Thoracic aorta (tissue), 2 donors: ENCODE measurements at places on chromosomes 11 and 22. TPM values are rescaled to one million over a fixed set of nuclear protein-coding genes. Genes with fewer than 3 reads are reported as not detected.

GRCh38 chr11:5223686-5224085 lies 3.2 kb downstream of the HBB start:
- no peak for DNase-seq

- DNase-seq = no peak
Observed at GRCh38 chr22:36948273-36949225, 35.1 kb downstream of the CSF2RB start.

- DNase-seq = no peak
Observed at GRCh38 chr11:86453290-86454030, 78.8 kb downstream of the CCDC81 start.

GRCh38 chr11:7422544-7423331 lies 62.6 kb upstream of the OLFML1 start:
- no peak for DNase-seq

DNA sequence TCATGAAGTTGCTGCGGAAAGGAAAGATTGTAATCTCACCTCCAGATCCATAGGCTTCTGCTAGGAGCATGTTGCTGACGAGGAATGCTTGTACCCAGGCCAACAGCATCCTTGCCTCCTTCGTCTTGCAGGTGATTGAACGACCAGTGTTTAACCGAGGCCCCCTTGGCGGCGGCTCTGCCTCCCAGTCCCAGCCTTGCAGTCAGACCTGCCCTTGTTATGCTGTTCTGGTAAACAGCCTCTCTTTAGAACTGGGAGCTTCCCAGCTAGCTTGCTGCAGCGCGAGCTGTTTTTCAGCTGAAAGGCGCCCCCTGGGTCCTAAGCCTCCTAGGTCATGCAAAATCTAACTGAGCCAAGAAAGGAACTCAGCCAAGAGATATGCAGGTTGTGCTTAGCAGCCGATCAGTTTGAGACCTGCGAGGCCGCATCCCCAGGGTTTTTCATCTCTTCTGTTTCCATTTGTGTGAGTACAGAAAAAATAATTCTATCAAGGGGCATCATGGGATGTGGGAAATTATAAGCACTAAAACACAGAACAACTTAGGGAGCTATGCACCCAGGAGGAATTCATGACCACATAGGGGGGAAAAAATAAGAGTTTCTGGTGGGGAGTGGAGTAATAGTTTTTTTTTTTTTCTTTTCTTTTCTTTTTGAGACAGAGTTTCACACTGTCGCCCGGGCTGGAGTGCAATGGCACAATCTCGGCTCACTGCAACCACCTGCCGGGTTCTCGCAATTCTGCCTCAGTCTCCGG lies at the start of gene PIK3IP1:
PIK3IP1 (minus strand) TSS at position 253 of the 754 bp plus-strand sequence; CDS start at position 109, 144 bp downstream.
- peak; percentile 58 for DNase-seq

GRCh38 chr11:77068457-77069335 lies 1.9 kb downstream of the CAPN5 start:
- no peak for DNase-seq

DNA sequence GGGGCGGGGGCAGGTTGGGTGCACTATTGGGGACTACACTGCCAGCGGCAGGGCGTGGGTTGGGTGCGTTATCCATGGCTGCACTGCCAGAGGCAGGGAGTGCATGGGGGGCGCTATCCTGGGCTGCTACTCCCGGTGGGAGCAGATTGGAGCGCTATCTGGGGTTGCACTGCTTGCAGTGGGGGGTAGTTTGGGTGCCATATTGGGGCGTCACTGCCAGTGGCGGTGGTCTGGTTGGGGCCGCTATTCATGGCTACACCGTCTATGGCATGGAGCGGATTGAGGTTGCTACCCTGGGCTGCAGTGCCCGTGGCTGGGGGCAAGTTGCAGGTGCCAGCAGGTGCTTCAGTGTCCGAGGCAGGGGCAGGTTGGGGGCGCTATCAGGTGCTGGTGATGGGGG lies 36.2 kb downstream of the C22orf42 start:
- no peak for DNase-seq

DNA sequence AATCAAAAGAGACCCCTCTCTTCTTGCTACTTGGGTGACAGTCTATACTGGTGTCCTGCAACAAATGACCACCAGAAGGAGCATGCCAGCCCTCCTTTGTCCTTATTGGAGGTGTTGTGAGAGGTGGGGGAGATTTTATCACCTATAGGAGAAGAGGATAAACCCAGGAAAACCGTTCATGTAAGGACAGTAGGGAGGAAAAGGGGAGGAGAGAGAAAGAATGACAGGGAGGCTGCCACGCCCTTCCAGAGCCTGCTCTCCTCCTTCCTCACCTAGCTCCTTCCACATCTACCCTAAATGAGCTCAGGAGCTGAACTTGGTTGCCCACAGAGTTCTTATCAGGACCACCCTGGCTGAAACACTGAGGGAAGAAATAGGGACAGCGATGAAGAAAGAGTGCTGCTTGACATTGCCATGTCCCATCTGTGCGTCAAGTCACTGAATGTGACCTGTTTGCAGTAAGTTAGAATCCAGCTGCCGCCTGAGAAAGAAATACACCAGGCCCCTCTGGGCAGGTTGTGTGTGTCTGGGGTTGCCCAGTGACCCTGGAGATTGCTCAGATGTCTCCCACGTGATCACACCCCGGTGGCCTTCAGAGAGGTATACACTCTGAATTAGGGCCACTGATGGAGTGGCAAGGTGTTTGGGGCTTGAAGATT lies 40.4 kb upstream of the ETS1 start:
- no peak for DNase-seq

DNA sequence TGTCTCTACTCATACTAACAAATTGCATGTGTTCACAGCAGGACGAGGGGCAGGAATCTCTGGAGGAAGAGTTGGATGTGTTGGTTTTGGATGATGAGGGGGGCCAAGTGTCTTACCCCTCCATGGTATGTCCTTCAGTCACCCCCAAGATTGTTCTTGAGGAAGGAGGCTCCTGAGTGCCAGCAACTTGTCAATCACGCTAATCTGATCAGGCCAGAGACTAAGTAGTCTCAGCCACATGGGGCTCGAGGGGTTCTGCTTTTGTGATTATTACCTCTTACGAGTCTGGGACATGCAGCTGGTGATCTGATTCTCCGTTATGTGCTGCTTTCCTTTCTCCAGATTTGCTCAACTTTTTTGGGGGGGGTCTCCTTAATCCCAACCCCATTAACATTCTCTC lies 54.3 kb downstream of the CTNND1 start:
- DNase-seq = no peak

GRCh38 chr11:8593455-8593854 lies 573 bp downstream of the STK33 start:
- no peak for DNase-seq

DNA sequence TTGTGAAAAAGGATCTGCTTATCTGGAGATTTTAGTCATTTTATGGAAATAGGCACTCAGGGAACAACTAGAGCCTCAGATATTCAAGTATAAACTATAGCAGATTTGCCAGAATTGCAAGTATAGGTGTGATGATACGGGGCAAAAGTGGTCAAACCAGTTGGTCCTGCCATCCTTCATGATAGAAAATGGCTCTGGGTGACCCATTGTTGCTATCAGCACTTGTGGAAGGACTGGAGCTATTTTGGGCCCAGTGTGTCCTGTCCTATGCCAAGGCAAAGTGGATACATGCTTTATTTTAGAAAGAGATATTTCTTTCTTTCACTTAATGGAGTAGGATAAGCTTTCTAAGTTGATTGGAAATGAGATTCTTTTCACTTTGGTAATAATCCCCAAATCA lies 85.2 kb downstream of the PPP6R3 start:
- DNase-seq = no peak

DNA sequence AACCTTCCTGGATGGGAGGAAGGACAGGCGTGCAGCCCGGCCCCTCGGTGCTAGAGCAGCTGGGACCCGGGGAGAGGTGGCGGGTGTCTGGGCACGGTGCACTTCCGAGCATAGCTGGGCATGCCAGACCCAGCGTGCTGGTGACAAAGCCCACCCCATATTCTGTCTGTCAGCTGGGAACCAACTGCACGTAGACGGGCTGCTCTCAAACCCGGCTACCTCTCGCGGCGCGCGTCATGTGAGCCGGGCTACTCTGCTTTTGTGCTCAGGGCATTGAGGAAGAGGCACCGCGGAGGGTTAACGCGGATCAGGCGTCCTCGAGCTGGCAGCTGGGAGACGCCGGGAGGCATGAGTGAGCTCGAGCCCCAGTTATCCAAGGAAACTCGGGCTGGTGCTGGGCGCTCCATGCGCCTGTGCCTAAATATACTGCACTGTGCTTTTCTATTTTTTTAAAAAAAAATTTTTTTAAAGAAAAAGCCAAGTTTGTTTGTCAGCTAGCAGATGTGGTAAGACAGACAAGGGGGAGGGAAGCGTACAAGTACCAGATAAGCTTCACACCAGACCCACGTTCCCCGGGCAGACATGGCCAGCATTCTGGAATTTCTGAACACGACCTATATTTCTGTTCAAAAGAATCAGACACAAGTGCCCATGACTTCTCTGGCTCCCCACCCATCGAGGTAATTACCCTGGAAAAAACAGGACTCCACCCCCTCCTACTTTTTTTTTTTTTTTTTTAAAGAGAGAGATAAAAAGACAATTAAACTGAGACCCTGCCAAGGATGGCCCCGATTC lies 425.6 kb downstream of the SHANK2 start:
- no peak for DNase-seq

DNA sequence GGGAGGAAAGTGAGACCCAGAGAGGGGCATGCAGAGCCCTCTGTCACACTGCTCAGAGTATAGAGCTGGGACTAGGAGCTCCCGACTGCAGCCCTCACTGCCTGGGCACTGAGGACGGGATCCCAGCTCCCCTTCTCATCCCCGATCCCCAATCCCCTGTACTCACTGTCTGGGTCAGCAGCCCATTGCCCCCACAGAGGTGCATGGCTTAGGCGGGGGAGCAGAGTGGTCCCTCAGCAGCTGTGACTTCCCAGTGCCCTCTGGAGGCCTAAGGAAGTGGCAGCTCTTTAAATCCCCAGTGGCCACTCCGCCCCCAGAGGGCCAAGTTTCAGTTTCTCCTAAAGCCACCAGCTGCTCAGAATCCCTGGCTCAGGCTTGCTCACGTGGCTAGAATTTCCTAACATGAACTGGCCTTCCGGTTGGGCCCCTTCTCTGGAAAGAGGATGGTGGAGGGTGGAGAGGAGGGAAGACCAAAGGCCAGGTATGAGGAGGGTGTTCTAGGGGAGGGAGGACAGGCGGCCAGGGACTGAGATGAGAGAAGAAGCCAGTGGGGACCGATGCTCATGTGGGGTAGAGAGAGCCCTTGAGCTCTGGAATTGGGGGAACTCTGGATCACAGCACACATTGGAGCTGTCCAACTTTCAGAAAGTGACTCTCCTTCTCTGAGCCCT lies at the start of gene BATF2:
BATF2 (minus strand) TSS at position 262 of the 671 bp plus-strand sequence; CDS start at position 205, 57 bp downstream.
- DNase-seq = peak; percentile 29

LARGE1 gene
- 29.5 TPM for total RNA-seq

FOLH1 gene
- 4.7 TPM for total RNA-seq

PIH1D2 gene
- 2.2 TPM for total RNA-seq

CNGA4 gene
- total RNA-seq = not detected

DRICH1 gene
- not detected for total RNA-seq
